ENCODE measurements at places on chromosomes 2 and 18. TPM values are rescaled to one million over a fixed set of nuclear protein-coding genes. Genes with fewer than 3 reads are reported as not detected.
A peak's percentile ranks its signal among the peaks of the same experiment; 100 is the strongest.

The MAB21L4 gene
- not detected for total RNA-seq

The PTPRN gene
- under 0.01 TPM for total RNA-seq

DNA sequence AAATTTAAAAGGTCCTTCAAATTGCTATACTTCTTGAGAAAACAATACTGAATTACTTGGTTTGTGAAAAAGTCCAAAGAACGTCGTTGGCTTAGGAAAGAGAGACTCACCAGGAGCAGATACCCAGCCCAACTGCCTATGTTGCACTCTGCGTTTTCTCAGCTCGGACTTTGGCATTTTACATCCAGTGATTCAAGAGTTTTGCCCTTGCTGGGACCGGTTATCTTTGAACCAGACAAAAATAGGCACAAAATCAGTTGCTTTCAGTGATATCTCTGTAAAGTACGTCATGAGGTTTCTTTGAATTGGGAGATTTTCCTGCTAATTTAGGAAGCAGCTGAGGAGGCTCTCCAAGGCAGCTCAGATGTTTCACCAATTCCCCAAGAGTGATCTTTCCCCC is 29.3 kb downstream of the FHOD3 start:
- no peak for DNase-seq

DNA sequence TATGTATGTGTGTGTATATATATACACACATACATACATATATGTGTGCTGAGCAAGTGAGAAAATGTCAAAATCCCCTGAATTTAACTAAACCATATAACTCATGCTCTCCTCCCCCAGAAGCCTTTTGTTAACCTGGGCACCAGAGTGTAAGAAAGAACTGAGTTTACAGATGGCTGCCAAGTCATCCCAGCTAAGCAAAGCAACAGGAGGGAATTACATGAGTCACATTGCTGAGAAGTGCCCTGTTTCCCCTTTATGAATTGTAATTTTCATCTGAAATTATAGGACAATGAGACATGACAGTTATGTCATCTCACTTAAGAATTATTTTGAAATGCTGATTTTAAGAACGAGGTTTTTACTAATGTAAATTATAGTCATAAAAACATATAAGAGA is 29.9 kb downstream of the SCN7A start:
- no peak for DNase-seq

GRCh38 chr2:43285987-43286386 is 59.6 kb upstream of the ZFP36L2 start:
- DNase-seq, result no peak

GRCh38 chr2:17413036-17413435 is 105.2 kb downstream of the RAD51AP2 start:
- no peak for DNase-seq

DNA sequence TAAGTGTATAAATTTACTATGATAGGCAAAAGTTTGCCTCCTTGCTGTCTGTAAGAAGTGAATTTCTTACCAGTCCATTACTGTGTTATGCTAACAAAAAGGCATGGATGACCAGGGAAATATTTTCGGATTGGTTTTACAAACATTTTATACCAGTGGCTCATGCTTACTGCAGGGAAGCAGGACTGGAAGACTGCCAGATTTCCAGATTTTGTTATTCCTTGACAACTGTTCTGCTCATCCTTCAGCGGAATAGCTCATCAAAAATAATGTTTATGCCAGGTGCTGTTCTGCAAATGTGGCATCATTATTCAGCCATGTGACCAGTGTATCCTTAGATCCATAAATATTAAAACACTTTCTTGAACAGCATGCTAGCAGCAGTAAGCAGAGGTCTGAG is 40.4 kb upstream of the NETO1 start:
- DNase-seq, result no peak

The PROM2 gene
- 0.54 TPM for total RNA-seq

DNA sequence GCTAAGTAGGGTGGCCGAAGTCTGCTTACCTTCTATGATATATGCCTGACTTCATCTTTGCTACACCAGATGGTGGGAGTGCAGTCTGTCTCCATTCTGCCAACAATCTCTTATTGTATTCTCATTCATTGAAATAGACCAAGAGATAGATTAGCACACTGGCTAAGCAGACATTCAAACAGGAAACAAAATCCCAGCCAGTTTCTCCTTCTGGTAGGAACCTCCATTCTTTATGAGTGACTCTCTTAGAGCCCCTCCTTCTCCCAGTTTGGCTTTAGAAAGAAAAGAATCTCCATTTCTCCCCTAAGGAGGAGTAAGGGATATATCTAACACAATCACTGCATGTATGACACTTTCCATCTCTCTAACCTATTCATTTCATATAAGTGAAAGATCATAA is 118.9 kb upstream of the COL5A2 start:
- no peak for DNase-seq

- DNase-seq, result no peak
Measured at GRCh38 chr2:146376511-146377064, 1468.2 kb upstream of the ACVR2A start.

The FOXI3 gene
- not detected for total RNA-seq

DNA sequence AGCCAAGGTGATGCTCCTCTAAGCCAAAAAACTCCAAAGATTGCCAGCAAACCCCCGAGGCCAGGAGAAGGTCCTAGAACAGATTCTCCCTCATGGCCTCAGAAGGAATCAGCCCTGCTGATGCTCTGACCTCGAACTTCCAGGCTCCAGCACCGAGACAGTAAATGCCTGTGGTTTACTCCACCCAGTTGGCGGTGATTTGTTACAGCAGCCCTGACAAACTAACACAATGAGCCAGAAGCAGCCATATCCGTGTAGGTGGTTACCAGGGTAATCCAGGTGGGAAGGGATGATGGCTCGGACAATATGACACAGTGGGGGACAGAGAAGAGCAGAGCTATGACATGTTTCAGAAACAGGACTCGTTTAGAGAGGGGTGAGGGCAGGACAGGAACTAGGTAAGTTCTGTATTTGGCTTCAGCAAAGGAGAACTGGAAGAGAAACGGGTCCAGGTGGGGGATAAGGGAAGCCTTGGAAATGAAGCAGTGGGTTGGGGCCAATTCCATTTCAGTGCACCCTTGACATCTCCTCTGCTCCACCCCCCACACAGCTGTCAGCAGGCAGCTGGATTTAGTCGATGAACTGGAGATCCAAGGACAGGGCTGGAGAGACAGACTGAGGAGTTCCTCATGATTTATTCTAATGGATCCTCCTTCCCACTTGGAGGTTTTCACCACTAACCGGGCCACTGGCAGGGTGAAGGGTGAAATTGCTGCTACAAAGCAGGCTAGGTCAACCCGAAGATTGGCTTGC is 179.7 kb upstream of the SH3BP4 start:
- DNase-seq, result no peak

DNA sequence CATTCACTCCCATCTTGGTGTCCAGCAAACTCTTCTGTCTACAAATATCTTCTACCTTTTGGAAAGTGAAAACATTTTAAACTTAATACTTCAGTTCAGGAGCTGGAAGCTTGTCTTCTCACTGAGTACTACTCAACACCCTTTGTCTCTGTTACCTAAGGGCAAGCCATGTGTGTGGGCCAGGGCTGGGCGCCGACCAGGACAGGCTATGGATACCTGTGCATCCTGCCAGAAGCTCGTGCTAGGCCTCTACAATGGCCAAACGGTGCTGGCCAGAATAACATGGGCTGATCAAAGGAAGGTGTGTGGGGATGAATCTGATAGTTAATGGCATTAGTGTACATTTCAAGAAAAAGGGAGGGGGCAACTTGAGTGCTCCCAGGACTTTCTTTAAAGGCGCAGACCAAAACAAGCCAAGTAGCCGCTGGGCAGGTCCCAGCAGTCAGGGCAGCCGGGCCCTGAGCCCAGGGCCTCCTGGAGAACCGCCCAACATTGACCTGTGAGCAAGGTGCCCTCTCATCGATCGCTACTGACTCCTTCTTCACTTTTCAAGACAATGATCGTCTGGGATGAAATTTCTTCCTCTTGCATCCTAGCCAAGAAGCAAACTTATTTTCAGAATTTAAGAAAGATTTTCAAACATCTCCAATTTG is 29.0 kb upstream of the ID2 start:
- no peak for DNase-seq

DNA sequence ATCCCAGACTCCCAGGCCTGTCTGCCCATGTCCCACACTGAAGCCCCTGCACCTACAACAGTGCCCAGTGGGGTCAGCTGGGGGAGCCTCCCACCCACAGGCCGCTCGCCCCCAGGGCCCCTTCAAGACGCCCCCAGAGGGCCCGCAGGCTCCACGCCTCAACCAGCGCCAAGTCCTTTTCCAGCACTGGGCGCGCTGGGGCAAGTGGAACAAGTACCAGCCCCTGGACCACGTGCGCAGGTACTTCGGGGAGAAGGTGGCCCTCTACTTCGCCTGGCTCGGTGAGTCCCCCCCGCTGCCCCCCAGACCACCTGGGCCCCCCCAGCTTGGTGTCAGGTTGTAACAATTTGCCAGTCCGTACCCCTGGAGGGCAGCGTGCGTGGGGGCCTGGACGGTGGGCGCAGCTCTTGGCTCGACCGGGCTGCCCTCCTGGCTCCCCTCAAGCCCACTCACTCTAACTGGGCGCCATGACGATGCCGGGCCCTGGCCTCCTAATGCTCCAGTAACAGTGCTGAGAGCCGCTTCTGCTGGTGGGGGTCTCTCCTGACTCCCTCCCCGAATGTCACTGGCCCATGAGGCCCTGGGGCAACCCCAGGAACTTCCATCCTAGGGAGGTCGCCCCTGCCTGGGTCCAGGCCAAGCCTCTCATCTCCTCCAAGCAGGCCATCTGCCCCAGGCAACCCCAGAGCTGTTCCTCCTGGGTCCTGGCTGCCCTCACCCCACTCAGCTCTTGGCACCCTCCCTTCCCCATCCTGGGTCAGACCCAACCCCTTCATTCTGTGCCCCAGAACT is 14.9 kb downstream of the ANO7 start:
- DNase-seq, result no peak

The IFIH1 gene
- total RNA-seq, result 59.8 TPM

The LIMS4 gene
- 0.54 TPM for total RNA-seq

DNA sequence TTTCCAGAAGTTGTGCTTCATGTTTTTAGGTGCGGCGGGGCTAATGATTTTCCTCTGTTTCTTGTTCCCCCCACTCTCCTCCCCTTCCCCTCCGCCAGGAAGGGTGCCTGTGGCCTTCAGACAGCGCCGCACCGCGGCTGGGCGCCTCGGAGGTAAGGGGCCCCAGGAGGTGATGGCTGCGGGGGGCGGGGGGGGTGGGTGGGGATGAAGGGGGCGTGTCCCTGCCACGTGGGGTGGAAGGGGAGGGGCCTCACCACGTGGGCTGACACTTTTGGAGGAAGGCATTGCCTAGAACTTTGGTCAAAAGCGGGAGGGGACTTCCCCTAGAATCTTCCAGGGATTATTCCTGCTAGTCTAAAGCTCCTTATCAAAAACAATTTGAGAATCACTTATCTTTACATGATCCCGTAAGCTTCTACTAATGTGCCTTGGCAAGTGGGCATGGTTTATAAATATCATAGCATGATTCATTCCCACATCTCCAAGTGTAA is 83.1 kb downstream of the FAM210A start:
- no peak for DNase-seq

DNA sequence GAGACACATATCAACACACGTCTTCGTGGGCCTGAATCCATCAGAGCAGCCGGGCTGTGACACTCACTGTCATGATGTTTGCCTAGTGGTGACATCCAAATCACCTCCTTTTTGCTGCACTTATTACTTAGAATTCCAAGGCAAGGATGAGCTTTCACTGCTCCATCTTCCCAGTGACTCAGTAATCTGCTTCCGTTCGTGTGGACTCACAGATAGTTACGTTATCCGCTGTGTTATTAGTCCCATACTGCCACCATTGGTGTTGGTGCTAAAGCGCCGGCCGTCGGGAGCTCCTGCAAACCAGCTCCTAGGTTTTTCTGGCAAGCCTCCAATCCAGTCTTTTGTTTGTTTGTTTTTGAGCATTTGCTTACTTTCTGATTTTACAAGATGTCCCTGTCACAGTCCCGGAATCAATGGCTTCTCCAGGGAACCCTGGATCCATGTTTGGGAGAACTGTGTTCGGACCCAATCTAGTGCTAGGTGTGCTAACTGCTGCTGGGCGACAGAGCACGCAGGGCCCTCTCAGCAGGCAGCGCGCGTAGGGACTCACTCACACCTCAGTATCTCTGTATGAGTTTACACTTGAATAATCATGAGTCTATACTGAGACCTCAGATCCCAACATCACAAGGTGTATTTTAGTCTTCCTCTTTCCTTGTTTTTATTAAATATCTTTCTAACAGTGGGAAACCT is 42.6 kb downstream of the HDAC4 start:
- DNase-seq, result no peak

The KLHL30 gene
- not detected for total RNA-seq

- DNase-seq, result no peak
Measured at GRCh38 chr18:78720456-78721237, 259.0 kb upstream of the SALL3 start.

- no peak for DNase-seq
Measured at GRCh38 chr2:185181901-185182300, 556.7 kb upstream of the FSIP2 start.

GRCh38 chr2:46967990-46968647 is 52.5 kb upstream of the MCFD2 start:
- DNase-seq, result no peak

The HMSD gene
- not detected for total RNA-seq

- DNase-seq, result peak; percentile 52
Measured at GRCh38 chr18:11163665-11164064, 14.3 kb upstream of the PIEZO2 start.

DNA sequence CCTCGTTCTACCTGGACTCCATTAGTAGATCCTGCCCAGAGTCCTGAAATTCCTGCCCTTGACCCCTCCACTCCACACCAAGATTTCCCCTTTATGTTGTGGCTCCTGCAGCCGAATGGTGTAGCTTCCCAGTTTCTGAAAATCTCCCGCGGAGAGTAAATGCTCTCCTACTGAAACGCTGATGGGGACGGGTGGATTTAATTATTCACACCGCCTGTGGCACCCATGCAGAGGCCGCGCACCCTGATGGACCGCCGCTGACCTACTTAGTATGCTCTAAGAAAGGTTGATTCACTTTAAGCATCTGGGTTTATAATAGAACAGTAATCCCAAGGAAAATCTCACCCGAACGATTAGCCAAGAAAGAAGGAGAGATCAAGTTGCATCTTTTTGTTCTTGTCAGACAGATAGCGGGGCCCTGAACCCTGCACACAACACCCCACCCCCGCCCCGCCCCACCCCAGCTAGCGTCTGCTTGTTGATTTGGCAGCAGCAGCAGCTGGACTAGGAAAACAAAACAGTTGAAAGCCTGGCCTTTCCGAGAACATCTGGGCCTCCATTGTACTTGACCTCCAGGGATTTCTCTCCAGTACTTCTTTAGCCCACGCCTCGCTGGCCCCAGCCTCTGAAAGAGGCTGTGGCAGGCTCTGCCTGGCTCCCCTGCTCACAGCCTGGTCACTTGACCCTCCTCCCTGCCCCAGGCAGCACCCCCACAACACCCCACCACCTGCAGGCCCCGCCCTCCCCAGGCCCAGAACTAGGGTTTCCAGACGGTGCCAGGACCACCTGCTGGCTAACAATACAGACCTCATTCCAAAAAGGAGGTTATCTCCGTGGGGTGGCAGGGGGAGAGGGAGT is 53.6 kb downstream of the DPYSL5 start:
- DNase-seq, result no peak

GRCh38 chr2:191023235-191023679 is 9.3 kb upstream of the STAT1 start:
- no peak for DNase-seq

Measured in hematopoietic multipotent progenitor cell (in vitro differentiated cells).